ENCODE measurements at places on chromosomes 11 and 22. TPM values are rescaled to one million over a fixed set of nuclear protein-coding genes. Genes with fewer than 3 reads are reported as not detected.

DNA sequence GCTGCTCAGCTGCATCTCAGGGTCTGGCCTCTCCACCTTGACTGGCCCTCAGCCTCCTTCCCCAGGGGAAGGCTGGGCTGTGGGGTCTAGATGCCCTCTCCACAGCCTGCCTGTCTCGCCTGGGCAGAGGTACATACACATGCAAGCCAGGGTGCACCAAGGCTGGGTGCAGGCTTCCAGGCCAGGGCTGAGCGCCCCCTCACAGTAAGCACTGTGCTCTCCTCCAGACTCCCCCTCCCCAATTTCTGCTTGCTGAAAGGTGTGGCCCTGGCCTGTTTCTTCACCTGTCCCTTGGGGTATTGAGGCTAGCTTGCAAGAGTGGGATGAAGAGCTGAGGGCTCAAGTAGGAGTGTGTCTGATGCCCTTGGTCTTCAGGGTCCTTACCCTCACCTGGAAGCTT lies 22.5 kb downstream of the RELT start:
- no peak for DNase-seq

Gene ELMOD1
- total RNA-seq, result not detected

- no peak for DNase-seq
These were observed at the start of gene CNIH2 for GRCh38 chr11:66277471-66278362. TSS of gene CNIH2 (plus strand) at chr11:66278175. CDS start at chr11:66278457, 282 bp downstream.

DNA sequence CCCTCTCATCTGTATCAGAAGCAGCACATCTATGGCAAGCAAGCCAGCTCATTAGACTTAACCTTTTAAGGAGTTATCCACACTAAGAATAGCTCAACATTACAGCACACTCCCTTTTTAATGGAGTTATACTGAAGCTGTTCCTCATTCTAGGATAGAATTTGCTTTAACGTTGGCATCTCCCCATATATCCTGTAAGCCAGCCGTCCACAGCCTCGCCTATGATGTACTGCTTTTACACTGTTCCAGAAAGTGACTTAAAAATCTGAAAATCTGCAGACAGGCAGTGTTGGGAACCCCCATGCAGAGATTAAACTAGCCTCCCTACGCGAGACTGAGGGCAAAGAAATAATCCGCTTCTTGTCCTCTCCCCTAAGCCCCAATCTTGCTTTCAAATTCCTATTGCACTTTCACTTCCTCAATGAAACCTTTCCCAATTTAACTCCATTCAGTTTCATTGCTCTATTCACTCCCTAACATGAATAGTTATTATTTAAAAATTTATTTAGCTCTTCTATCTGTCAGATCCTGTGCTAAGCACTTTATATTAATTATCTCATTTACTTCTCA lies 225.0 kb downstream of the BLID start:
- DNase-seq, result no peak

DNA sequence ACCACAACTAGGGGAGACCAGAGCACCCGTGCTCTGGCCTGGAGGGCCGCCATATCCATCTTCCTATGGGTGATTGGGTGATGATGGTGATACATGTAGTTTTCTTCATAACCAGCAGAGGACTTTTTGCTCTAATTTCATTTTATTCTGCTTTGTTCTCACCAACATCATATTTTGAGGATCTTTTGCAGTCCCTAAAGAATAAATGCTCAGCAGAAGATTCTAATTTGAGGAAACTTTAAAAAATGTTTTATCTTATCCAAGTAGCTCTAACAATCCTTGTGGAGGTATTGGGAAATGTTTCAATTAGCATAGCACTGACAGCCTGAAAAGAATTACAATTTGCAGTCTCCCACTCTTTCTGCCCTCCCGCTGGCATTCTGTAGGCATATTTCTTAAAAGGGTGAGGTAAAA lies 544.0 kb downstream of the NTM start:
- DNase-seq, result no peak
